Uterus (tissue), 4 donors: ENCODE measurements at places on chromosomes 2 and 18. TPM values are rescaled to one million over a fixed set of nuclear protein-coding genes. Genes with fewer than 3 reads are reported as not detected.

Gene MTLN
- total RNA-seq = 18.2 TPM

Gene LRRC30
- not detected for total RNA-seq

Gene CROCC2
- 0.79 TPM for total RNA-seq

Gene DSG2
- total RNA-seq = 25.0 TPM

DNA sequence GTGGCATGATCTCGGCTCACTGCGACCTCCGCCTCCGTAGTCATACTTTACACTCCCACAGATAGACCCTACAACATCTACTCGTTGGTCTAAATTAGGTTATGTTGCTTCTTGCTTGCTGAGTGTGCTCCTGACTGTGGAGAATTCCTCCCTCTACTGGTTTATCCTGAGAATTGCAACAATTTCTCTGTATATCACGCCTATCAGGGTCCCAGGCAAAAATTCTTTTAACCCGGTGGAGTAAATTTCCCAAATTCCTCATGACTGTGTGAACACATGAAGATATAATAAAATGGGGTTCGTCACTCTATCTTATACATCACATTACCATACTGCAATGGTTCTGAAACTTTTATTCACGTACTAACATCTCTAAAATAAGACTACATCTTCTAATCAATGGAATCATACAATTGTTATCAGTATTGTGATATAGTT lies 156.7 kb downstream of the EVA1A start:
- no peak overlapping the region for H3K4me3 ChIP-seq
- no peaks in the 10 kb centered on the region for H3K27me3 ChIP-seq
- no peak for DNase-seq

GRCh38 chr2:393711-394696 lies 106.1 kb upstream of the ALKAL2 start:
- no peak for DNase-seq
- H3K4me3 ChIP-seq = no peak overlapping the region
- no peak overlapping the region for H3K27ac ChIP-seq
- no peaks in the 10 kb centered on the region for H3K36me3 ChIP-seq
- no peaks in the 10 kb centered on the region for H3K4me1 ChIP-seq

GRCh38 chr2:163345795-163346573 lies 389.8 kb downstream of the FIGN start:
- DNase-seq = no peak
- H3K27ac ChIP-seq = no peak overlapping the region
- no peaks in the 10 kb centered on the region for H3K27me3 ChIP-seq
- no peaks in the 10 kb centered on the region for H3K36me3 ChIP-seq
- no peaks in the 10 kb centered on the region for H3K4me1 ChIP-seq

DNA sequence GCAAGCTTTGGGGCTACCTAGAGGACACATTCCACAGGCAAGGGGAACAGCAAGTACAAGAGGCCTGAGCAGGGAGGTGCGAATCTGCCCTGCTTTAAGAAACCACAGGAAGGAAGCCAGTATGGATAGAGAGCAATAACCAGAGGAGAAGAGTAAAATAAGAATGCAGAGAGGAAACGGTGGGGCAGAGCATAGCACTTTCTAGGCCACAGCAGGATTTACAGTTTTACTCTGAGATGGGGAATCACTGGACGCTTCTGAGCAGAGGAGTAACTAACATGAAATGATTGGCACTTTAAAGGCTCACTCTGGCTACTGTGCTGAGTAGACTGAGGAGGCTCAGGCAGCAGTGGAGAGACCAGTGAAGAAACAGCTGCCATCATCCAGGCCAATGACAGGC lies 23.8 kb downstream of the AAK1 start:
- H3K27ac ChIP-seq = peak overlapping the region; percentile 75
- H3K36me3 ChIP-seq = no peaks in the 10 kb centered on the region
- H3K4me1 ChIP-seq = peaks cover 10% of the 10 kb centered on the region
- H3K27me3 ChIP-seq = no peaks in the 10 kb centered on the region
- no peak overlapping the region for H3K4me3 ChIP-seq
